ENCODE measurements at places on chromosomes 1 and 21. TPM values are rescaled to one million over a fixed set of nuclear protein-coding genes. Genes with fewer than 3 reads are reported as not detected.

Gene AMPD1
- not detected for total RNA-seq

Gene CYP4A22
- not detected for total RNA-seq

Gene AVPR1B
- not detected for total RNA-seq

Gene UTS2
- total RNA-seq: not detected

Gene TMIGD3
- total RNA-seq: not detected

Gene CLDN19
- 7.6 TPM for total RNA-seq

Gene LMOD1
- total RNA-seq: not detected

Gene CAMK1G
- total RNA-seq: not detected

Gene HTR1D
- 0.04 TPM for total RNA-seq

Gene G0S2
- total RNA-seq: not detected

Gene S100A7
- total RNA-seq: not detected

Gene FCER1A
- not detected for total RNA-seq

Gene OPTC
- total RNA-seq: not detected

Gene TCEANC2
- 6.1 TPM for total RNA-seq

Gene ASPM
- total RNA-seq: 35.8 TPM

Gene SYT14
- total RNA-seq: not detected

GRCh38 chr1:11539850-11540772 is 61.2 kb downstream of the DISP3 start:
- DNase-seq: no peak

DNA sequence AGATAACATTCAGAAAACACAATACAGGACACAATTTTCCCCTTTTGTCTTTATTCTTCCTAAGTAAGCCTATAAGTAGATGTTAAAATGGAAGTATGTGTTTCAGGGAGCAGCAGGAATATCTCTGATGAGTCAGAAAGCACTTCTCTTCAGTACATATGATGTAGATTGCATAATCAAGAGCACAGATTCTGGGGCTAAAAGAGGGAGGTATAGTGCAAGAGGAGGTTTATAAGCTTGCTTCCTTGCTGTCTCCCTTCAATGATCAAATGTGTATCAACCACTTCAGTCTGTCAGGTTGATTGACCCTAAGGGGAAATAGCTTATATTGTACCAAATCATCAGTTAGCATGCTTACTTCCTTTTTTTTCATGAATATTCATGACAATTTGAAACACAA is 822.8 kb downstream of the BRINP3 start:
- DNase-seq: no peak

- DNase-seq: no peak
These were observed 132.7 kb upstream of the IPO9 start for GRCh38 chr1:201696217-201696761.

GRCh38 chr1:112298558-112298957 is 97.5 kb upstream of the CTTNBP2NL start:
- DNase-seq: peak; percentile 38

DNA sequence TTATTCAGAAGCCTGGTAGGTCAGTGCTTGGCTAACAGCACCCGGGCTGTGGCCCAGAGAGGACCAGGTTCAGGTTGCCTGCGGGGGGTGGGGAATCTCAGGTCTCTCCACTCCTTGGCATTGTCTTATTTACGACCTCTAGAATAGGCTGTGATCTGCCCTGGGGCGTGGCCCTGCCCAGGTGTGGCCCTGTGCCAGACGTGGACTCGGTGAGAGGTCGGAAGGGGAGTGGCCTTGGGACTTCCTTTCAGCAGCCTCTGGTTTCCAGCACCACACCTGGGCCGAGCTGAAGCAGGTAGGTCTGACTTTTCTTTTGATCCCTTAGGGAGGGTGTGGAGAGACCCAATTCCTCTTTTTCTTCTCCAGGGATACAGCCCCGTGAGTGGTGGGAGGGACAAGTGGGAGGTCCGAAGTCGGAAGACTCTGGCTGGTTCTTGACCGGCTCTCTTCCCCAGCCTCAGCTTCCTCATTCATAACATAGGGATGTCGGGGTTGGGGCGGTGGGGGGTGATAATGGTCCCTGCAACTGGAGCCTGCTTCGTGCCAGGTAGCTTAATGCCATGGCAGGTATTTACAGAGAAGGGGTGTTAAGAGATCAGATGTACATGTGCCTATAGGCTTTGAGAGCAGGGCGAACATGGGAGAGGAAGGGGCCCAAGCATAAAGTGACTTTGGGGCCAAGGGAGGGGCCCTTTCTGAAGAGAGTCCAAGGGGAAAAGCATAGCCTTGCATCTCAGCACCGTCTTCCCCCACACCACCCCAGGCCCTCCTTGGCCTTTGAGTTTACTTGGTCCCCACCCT is 16.5 kb downstream of the ACOT11 start:
- DNase-seq: no peak

- DNase-seq: no peak
These were observed 83.4 kb upstream of the ADGRL4 start for GRCh38 chr1:79089946-79090345.

DNA sequence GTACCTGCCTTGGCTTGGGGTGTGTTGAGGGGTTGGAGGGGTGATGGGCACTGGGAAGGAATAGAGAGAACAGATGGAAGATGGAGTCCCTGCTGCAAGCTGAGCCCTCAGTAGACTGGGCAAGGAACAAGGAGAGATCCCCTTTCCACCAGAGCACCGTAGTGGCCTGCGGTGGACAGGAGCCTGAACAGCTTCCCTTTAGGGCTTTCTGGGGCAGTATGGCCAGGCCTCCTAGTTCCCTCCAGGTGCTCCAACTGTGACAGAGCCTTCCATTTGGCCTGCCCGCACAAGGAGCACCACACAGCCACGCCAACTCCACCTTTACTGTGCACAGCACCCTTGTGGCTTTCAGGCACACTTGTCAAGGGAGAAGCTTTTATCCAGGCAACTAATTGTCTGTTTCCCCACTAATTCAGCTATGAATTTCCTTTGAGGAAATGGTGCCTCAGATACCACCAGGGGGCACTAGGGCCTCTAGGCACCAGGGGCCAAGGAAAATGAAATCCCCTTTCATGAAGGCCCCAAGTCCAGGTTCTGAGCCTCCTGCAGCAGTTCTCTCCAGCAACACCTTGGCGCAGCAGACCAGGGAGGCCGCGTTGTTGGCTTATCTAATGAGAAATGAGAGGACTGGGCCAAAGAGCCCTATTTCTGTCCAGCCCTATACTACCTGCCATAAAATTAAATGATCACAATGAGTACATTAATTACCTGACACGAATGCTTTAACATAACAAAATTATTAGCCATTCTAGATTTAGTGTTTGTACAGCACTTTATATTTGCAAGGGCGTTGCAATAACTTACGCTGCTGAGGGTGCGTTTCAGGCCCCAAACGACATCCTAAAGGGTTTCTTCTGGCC is 23.1 kb upstream of the ERI3 start:
- peak; percentile 67 for DNase-seq

DNA sequence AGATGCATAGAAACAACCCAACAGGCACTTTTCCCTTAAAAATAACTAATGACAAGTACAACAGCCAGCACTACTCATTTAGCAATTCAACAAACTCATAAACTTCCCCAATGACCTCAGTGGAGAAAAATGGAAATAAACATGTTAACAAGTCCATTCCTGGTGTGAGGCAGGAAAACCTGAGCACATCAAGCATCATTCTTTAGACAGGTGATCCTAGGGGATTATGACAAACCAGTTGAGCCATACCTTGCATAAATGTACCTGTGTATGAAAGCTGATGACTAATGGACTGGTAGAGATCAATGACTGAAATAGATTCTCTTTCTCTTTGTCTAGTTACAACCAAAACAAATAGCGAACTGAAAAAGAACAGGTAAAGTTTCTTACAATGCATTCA is 7.0 kb downstream of the COL24A1 start:
- no peak for DNase-seq

- DNase-seq: no peak
These were observed 132.6 kb upstream of the CTTNBP2NL start for GRCh38 chr1:112263453-112263852.

DNA sequence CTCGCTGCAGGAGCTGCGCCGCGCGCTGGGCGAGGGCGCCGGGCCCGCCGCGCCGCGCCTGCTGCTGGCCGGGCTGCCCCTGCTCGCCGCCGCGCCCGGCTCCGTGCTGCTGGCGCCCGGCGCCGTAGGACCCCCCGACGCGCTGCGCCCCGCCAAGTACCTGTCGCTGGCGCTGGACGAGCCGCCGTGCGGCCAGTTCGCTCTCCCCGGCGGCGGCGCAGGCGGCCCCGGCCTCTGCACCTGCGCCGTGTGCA is 730 bp downstream of the OLIG1 start:
- no peak for DNase-seq

- DNase-seq: no peak
These were observed 70.8 kb downstream of the SCCPDH start for GRCh38 chr1:246794828-246795671.

GRCh38 chr1:16913833-16914662 is 7.7 kb upstream of the CROCC start:
- peak; percentile 77 for DNase-seq

GRCh38 chr1:234486858-234487840 is 8.2 kb upstream of the TARBP1 start:
- DNase-seq: peak; percentile 77

DNA sequence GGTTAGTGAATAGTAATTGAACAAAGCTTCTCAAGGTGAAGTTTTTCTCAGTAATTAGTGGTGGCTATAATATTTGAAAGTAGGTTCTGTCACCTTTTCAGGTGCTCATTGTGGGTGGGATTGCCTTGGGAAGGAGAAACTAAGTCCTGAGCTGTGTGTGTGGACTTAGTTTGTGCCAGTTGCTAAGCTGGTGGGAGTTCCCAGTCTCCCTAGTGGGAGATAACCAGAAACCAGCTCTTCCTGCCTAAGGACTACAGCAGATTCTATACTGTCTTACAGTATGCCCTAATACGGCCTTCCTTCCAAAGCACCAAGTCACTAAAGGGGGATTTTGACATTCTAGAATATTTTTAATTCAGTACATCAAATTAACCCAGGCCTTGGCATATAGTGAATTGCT is 94.3 kb downstream of the PTBP2 start:
- DNase-seq: no peak

DNA sequence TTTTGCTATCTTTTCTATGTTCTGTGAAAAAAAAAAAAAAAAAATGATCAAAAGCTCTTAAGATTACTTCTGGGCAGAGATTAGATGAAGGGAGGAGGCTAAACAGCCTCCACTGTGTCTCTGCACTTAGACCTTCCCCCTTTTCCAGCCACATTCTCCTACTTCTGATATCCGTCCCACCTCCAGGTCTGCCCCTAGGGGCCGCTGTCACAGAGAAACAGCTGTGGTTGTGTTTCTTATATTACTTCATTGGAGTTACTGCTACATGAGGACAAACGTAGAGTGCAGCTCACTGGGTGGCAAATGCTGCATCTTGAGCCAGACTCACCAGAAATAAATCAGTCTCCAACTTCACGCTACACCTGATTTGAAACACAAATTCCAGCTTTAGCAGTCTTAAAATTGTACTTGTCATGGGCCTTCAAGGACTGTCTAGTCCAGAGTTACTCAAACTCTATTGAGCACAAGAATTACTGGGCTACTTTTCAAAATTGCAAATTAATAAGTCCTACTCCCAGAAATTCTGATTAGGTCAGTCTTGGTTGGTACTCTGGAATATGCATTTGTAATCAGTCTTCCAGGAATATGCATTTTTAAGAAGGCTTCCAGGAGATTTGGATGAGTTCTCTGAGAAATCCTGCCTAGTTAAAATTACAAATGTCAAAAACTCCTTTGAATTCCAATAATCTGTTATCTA is 125.2 kb upstream of the PTBP2 start:
- peak; percentile 63 for DNase-seq

- peak; percentile 85 for DNase-seq
These were observed 102.4 kb upstream of the SERBP1 start for GRCh38 chr1:67532452-67533216.

GRCh38 chr1:228354390-228355320 is 52.0 kb downstream of the TRIM11 start:
- DNase-seq: no peak

DNA sequence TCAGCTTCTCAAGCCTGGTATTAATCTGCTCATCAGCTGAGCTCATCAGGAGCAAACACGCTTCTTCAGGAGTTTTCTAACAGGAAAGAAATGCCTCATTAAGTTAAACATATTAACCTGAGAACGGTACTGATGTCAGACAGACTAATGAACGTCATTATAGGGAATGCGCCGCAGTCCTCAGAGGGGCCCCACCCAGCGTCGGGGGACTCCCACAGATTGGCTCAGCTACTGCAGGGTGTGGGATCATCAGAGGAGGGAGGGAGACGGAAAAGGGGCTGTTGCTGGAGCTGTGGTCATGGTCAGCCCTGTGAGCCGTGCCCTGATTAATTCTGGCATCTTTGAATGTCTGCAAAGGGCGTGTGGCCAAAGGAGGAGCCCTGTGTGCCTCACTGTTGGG is 348.5 kb downstream of the PTPRU start:
- no peak for DNase-seq

DNA sequence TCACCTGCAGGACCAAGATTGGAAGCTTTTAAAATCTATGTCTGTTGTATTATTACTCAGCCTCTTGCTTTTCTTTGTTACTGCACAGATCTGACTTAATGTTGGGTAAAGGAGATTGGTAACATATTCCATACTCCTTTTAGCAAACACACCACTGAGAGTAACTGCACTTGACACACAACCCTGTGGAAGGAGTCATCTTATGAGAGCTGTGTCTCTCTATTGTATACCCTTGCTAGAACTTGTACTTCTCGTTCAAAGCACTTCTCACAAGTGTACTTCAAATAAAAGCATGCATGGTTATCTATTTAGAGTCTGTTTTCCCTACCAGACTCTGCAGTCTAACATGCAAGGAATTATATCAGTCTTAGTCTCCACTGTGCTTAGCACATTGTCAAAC is 813.4 kb downstream of the ADGRL2 start:
- no peak for DNase-seq

GRCh38 chr1:89765774-89766173 is 55.1 kb upstream of the LRRC8D start:
- DNase-seq: no peak

DNA sequence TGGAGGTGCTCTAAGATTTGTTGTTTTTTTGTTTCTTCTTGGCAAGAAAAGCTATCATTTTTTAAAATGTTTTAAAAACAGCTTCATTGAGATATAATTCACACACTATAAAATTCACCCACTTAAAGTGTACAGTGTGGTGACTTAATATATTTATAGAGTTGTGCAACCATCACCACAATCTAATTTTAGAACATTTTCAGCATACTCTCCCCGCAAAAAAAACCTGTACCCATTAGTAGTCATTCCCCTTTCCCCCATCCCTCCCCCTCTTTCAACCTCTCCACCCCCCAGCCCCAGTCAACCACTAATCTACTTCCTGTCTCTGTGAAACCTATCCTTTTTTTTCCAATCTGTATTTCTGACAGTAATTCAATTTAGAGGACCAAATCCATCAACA is 30.6 kb downstream of the ZC3H11B start:
- DNase-seq: no peak

GRCh38 chr1:174114788-174115448 is 44.4 kb upstream of the RABGAP1L start:
- peak; percentile 83 for DNase-seq

DNA sequence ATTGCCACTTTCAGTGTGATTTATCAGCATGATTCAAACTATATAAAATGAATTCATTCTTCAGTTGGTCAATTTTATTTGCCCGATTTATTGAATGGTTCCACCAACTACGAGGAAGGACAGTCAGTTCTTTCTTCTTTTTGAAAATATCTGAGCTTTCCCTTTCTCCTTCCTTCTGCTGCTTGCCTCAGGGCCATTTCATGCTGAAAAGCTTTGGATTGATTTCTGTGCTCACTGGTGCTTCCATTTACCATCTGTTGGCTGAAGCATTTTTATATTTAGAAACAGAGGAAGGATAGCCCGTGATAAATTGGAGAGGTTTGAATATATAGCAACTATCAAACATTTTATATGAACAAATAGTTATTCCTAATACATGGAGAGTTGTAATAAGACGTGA is 68.9 kb upstream of the ADAMTS5 start:
- no peak for DNase-seq

GRCh38 chr1:119748040-119748439 is 20.7 kb downstream of the HMGCS2 start:
- no peak for DNase-seq
